ENCODE measurements at places on chromosomes 6 and 20. TPM values are rescaled to one million over a fixed set of nuclear protein-coding genes. Genes with fewer than 3 reads are reported as not detected.

The OR2J1 gene
- not detected for total RNA-seq

The OPRM1 gene
- total RNA-seq = not detected

The FAM83D gene
- 4.9 TPM for total RNA-seq

The PTGIS gene
- total RNA-seq = 0.12 TPM

The SEMG1 gene
- total RNA-seq = not detected
